ENCODE measurements at places on chromosomes 11 and 22.

DNA sequence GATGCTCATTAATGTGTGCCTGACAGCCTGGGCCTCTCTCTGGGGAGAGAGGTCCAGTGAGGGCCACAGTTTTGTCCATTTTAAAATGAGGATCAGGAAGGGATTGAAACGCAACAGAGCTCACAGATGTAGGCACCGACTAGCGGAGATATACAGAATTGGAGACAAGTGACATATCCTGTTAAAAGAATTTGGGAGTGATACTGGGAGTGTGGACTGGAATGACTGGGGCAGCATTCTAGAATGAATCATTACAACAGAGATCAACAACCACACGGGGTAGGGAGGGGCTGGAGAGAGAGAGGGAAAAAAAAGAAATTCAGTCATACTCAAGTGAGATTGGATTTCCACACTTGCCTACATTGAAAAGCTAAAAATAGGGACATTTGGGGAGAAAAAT lies 2.5 kb upstream of the NCAM1 start:
- DNase-seq: no peak

GRCh38 chr11:47857892-47858543 lies 9.9 kb upstream of the NUP160 start:
- peak; percentile 62 for DNase-seq

GRCh38 chr11:130215531-130216220 lies 56.1 kb downstream of the ST14 start:
- no peak for DNase-seq

DNA sequence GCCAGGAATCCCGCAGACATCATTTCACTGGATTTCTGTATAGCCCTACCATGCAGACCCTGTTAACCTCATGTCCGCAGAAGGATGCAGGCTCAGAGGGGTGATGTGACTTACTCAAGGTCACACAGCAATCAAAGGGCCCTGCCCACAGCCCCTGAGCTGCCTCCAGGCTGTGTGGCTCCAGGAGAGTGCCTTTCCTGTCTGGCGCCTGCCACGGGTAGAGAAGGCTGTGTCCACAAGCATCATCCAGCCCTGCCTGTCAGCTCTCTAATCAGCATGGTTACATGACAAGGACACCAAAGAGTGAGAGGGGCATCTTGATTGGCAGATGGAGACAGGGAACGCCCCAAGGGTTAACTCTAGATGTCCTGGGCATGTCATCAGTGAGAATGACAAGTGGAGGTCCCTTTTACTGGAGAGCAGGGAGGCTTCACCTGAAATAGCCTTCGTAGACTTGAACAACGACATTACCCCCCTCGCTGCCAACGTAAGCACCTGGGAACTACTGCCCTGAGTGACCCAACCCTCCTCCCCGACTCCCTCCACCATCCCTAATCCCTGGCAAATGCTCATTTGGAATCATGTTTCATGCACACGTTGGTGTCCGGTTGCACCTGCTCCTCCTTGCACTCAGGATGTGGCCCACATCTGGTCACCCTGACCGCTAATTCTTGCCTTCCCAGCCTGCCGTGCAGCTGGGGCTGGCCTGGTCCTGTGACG lies 6.9 kb downstream of the FGF19 start:
- no peak for DNase-seq

- DNase-seq: no peak
These were observed 32.3 kb downstream of the OSBPL5 start for GRCh38 chr11:3132831-3133260.

- DNase-seq: no peak
These were observed 117.0 kb downstream of the SEZ6L start for GRCh38 chr22:26286091-26286820.

DNA sequence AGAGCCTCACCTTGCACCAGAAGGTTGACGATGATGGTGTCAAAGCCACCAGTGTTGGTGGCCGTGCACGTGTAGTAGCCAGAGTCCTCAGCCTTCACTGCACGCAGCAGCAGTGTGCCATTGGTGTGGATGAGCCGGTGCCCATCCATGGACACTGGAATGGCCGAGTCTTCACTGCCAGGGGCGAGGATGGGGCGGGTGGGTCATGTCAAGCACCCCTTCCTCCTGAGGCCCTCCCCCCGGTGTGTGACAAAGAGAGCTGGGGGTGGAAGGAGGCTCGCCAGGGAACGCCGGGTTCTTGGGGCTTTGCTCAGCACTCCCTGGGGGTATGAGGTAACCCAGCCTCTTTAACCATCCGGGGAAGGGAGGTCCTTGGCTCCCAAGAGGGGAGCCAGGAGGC lies 111.6 kb downstream of the CEP164 start:
- no peak for DNase-seq

DNA sequence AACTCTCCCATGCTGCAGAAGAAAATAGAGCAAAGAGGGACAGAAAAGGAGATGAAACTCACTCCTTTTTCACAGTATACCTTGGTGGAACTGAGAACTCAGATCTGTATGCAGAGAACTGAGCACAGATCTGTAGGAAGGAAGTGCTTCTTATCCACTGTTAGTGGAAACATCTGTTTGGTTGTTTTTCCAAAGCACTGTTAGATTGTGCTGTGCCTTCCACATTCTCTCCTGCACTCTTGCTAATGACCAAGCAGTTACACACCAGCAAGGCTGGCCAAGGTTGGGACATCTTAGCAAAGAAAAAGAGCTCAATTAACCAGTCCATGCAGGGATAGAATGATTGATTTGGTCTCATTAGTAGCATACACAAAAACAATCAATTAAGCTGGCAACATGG lies 20.1 kb upstream of the SIK2 start:
- no peak for DNase-seq

DNA sequence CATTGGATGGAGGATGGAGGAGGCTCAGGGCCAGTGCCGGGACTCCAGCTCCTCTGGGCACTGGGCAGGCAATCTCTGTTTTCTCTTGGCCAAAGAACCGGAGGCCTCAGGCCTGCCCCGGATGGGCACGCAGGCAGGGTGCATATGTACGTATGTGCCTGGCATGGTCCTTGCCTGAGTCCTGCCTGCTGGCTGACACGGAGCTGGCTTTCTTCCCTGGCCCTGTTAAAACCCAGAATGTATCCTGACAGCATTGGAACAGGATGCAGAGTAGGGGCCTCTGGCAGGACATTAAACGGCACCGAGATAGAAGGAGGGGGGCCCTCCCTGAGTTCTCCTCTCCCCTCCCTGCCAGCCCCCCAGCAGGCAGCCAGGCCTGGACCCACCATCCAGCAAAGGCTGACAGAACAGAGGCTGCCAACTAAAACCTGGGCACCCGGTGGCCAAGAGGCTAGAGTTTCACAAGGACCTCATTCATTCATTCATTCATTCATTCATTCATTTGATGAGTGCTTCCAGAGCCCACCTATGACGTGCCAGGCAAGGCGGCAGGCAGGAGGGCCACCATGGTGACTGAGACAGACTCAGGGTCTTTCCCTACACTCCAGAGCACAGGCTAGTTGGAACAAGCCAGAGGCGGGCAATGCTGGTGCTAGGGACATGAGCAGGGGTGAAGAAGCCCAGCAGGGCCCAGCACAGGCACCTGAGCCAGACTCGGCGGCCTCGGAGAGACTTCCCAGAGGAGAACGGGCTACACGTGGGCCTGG lies 28.8 kb downstream of the FLRT1 start:
- no peak for DNase-seq

DNA sequence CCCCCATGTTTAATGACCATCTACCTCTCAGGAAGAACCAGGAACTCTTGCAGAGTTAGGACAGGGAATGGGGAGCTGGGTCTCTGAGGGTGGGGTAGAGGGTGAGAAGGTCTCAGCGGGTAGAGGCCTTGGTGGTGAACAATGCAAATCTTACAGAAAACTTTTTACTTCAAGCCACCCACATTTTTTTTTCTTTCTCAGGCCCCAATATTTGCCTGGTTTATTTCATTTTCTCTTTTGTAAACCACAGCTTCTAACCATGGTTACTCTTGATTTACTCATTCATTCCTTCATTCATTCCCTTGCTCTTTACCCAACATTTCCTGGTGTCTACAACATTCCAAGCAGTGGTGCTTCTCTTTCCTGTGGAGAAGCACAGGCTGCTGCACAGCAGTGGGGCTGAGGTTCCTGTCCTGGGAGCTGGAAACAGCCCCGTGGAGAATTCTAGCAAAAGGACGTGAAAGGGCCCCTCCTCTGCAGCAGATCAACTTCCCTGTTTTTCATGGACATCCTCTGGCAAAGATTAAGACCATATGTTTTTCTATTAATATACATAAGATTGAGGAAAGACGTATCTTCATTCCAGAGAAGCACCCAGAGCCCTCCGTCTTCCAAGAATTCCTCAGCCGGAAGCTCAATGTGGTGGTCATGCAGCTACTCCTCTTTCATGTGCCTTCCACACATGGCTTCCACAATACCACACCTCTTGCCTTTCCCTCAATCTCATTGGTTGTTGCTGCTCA lies 224.4 kb upstream of the SESN3 start:
- peak; percentile 8 for DNase-seq

Measured in GM12865 (cell line).